Transverse colon (tissue), 4 donors: ENCODE measurements at places on chromosomes 7 and 10. TPM values are rescaled to one million over a fixed set of nuclear protein-coding genes. Genes with fewer than 3 reads are reported as not detected.

Gene WASHC2C
- total RNA-seq = 62.7 TPM

Gene PLXNA4
- 1.1 TPM for total RNA-seq

Gene GJD4
- total RNA-seq = not detected

Gene NDUFA5
- 42.4 TPM for total RNA-seq

Gene C7orf33
- total RNA-seq = not detected

Gene RAPGEF5
- total RNA-seq = 91.6 TPM

Gene AKR1C8
- 1.4 TPM for total RNA-seq

Gene OR13A1
- 0.48 TPM for total RNA-seq

Gene GSTK1
- 333 TPM for total RNA-seq

Gene WIPF3
- not detected for total RNA-seq

Gene NPC1L1
- not detected for total RNA-seq

Gene GRM3
- total RNA-seq = not detected

Gene MMD2
- not detected for total RNA-seq

Gene FANK1
- 5.6 TPM for total RNA-seq

Gene PTF1A
- total RNA-seq = not detected

Gene DEPP1
- total RNA-seq = 14.6 TPM

Gene CYP26A1
- not detected for total RNA-seq

Gene FLNC
- total RNA-seq = 21.3 TPM

Gene GARIN1A
- 1.4 TPM for total RNA-seq

Gene CDHR1
- 44.3 TPM for total RNA-seq

Gene SOSTDC1
- 2.4 TPM for total RNA-seq

Gene AEBP1
- 151 TPM for total RNA-seq

Gene TMEM176B
- 30.4 TPM for total RNA-seq

Gene SORBS1
- total RNA-seq = 308 TPM

Gene FGFR2
- total RNA-seq = 73.3 TPM

Gene GPR15LG
- 480 TPM for total RNA-seq

Gene HTRA1
- total RNA-seq = 7.9 TPM

Gene DIP2C
- total RNA-seq = 13.4 TPM

Gene INHBA
- total RNA-seq = 1.00 TPM

Gene SFTPD
- total RNA-seq = not detected

Gene CTNNA3
- total RNA-seq = 0.68 TPM

Gene SCART1
- total RNA-seq = 6.5 TPM

Gene TMEM130
- 1.5 TPM for total RNA-seq

Gene HOXA10
- 68.9 TPM for total RNA-seq

Gene ANK3
- 169 TPM for total RNA-seq

Gene SUN3
- not detected for total RNA-seq

Gene MOGAT3
- 44.8 TPM for total RNA-seq

Gene COBL
- total RNA-seq = 70.1 TPM

Gene NEURL1
- 36.7 TPM for total RNA-seq

Gene ZEB1
- 30.2 TPM for total RNA-seq

Gene SLC29A4
- total RNA-seq = 36.3 TPM

Gene DDX50
- 14.9 TPM for total RNA-seq

Gene ITGB8
- 3.0 TPM for total RNA-seq

Gene CLDN3
- 672 TPM for total RNA-seq

Gene SYT15
- total RNA-seq = 0.80 TPM

Gene CCDC136
- 16.5 TPM for total RNA-seq

Gene GFRA1
- 15.1 TPM for total RNA-seq

Gene BMPER
- 1.00 TPM for total RNA-seq

Gene CALML5
- total RNA-seq = not detected

Gene SPDYE1
- total RNA-seq = not detected

Gene DBNL
- 160 TPM for total RNA-seq

Gene MYL10
- not detected for total RNA-seq

Gene CNPY1
- not detected for total RNA-seq

Gene FAM180A
- total RNA-seq = not detected

Gene SH2B2
- 2.0 TPM for total RNA-seq

Gene SLC18A3
- total RNA-seq = 0.27 TPM
